Stimulated activated CD4-positive, alpha-beta T cell treated with anti-CD3 and anti-CD28 coated beads, Interleukin-15, amount 100 ng/mL, for 48 hours (primary cell): ENCODE measurements at places on chromosomes 7 and 10.

GRCh38 chr7:12490107-12490688 is 80.3 kb upstream of the SCIN start:
- no peak for DNase-seq

- DNase-seq: no peak
Observed at GRCh38 chr10:121614613-121615434, 16.6 kb upstream of the FGFR2 start.

- DNase-seq: no peak
Observed at GRCh38 chr7:64875658-64876406, 27.2 kb upstream of the ZNF273 start.

DNA sequence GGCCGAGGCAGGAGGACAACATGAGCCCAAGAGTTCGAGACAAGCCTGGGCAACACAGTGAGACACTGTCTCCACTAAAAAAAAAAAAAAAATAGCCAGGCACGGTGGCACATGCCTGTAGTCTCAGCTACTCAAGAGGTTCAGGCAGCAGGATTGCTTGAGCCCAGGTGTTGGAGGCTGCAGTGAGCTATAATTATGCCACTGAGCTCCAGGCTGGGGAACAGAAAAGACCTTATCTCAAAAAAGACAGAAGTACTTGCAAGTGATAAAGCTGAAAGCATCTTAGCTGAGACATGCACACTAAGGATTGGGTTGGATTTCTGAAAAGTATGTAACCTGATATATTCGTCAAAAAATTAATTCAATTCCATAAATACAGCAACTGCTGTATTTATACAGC is 68.4 kb downstream of the PPP1R3C start:
- no peak for DNase-seq

GRCh38 chr7:26792006-26792405 is 72.4 kb downstream of the SKAP2 start:
- DNase-seq: no peak

DNA sequence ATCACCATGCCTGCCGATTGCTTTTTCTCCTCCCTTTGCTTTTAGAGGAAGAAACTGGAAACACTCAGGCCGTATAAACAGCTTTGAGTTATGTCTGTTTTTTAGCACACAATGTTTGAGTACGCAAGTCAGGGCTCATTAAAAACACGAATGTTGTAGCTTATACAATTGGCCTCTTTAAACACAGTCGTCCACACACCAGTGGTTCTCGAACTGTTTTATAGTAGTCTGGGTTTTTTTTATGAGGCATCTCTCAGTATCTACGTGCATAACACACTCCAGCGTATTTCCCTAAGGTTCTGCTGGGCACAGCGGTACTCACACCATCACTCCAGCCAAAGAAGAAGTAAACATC is 13.4 kb upstream of the CARD11 start:
- no peak for DNase-seq

- no peak for DNase-seq
Observed at GRCh38 chr7:130944997-130945396, 211.0 kb upstream of the KLF14 start.

DNA sequence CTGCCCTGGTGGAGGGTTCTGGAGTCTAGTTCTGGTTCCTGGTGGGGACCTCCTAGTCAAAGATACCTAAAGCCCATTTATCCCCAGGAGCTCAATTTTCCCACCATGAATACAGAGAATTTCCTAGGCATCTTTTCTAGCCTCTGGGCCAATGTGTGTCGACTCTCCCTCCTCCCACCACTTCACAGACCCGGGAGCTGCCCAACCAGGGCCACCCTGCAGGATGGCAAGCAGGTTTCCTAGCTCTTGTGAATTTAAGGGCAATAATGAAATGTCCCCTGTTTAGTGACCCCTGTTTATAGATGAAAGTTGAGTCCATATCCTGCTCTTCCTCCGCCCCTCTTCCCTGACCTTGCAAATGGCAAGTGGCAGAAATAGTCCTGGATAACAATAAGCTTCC is 9.4 kb downstream of the DLX5 start:
- DNase-seq: no peak

DNA sequence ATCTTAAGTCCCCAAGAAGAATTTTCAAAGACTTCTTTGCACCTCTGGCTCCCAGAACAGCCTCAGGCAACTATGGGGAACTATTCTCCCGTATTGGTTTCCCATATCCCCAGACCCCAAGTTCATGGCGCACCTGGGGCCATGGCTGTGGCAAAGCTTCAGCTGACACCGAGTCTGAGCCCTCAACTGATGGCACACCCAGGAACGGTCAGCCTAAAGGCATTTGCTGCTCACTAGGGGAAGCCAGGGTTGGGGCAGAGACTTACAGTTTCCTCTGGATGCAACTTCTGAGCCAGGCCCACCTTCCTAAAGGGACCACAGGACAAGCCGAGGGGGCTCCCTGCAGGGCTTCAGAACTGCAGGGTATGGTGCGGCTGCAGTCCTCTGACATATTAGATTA is 13.7 kb upstream of the CPA1 start:
- no peak for DNase-seq

DNA sequence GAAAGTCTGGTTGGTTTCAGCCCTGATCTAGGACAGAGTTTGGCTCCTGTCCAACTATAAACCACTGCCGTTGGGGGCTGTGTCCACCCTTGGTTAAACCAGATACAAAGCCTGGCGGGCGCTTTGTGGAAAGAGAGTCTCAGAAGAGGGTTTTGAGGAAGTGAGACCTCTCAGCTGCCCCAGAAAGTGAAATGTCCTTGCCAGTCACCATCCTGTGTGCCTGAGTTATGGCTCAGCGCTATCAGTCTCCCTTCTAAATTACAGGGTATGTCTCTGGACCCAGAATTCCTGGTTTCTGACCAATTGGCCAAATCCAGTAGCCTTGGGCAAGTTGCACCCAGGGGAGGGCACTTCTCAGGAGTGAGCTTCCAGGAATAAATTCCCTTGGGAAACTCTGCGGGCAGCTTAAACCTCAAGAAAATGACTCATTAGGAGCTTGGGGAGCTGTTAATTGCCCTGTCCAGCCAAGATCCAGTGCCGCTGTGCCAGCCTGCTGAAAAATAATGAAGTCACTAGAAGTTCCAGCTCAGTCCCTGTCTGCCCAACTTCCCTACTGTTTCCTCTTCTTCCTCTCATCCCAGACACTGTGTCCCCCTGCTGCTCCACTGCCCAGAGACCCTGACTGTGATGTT is 66.7 kb upstream of the PDZD8 start:
- no peak for DNase-seq

DNA sequence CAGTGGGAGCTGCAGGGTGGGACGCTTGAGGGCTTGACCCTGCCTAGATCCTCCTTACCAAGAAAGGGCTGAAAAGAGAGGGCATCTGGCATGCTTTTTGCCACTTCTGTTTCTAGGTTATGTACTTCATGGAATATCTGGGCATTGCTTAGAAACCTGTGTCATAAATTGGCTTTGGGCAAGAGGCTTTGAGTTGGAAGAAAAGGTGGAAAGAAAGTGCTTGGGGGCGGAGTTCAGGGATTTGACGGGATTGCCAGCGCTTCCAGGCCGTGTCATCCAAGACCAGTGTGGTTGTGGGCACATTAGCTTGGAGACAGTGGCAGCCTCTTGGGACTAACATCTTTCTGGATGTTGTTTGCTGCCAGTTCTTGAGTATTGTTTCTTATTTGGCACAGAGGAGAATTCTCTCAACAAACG is 825 bp downstream of the ZNF862 start:
- DNase-seq: no peak

GRCh38 chr10:130403153-130404075 is 267.2 kb downstream of the GLRX3 start:
- DNase-seq: no peak

DNA sequence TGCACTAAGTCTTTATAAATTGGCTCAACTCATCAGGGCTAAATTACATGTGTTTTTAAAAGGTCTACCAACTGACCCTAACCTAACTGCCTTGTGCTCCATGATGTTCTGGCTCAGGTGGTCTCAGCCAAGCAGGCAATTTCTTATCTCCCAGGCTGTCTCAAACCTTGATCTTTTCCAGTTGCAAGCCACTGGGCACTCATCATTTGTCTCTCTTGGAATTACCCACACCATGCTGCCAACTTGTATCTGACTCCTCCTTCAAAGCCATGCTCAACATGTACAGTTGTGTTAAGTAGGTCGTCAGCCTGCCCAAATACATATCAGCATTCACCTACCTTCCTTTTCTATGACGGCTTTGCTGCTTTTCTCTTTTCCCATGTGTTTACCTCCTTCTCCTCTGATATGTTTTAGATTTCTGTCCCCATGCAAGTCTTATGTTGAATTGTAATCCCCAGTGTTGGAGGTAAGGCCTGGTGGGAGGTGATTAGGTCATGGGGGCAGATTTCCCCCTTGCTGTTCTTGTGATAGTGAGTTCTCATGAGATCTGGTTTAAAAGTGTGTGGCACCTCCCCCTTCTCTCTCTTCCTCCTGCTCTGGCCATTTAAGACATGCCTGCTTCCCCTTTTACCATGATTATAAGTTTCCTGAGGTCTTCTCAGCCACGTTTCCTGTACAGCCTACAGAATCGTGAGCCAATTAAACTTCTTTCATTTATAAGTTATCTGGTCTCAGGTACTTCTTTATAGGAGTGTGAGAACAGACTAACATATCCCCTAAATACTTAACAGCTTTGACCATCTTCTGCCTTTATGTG is 130.0 kb downstream of the ELAPOR2 start:
- DNase-seq: no peak
